Mesenchymal stem cell (in vitro differentiated cells and primary cell): ENCODE measurements at places on chromosomes 11 and 22.

GRCh38 chr11:123261345-123262106, 66.5 kb upstream of the CLMP start:
- peak; percentile 69 for DNase-seq

- DNase-seq = peak; percentile 89
Observed at GRCh38 chr11:47189100-47189834, 3.0 kb upstream of the PACSIN3 start.

DNA sequence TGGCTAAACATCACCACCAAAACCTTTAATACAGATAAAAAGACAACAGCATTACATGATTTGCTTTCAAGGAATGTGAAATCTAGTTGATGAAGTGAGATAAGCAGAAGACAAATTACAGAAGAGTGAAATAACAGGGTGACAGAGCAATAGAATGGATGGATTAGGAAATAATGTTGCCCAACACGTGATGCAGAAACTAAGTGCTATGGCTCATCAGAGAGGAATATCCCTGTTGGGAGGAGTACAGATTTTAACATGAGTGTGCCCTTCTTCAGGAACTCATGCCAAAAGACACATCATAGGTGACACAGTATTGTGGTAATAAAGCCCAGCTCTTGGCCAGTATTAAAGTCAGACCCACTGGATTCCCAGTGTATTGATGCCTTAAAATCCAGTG, 176.6 kb upstream of the RAG2 start:
- peak; percentile 20 for DNase-seq

DNA sequence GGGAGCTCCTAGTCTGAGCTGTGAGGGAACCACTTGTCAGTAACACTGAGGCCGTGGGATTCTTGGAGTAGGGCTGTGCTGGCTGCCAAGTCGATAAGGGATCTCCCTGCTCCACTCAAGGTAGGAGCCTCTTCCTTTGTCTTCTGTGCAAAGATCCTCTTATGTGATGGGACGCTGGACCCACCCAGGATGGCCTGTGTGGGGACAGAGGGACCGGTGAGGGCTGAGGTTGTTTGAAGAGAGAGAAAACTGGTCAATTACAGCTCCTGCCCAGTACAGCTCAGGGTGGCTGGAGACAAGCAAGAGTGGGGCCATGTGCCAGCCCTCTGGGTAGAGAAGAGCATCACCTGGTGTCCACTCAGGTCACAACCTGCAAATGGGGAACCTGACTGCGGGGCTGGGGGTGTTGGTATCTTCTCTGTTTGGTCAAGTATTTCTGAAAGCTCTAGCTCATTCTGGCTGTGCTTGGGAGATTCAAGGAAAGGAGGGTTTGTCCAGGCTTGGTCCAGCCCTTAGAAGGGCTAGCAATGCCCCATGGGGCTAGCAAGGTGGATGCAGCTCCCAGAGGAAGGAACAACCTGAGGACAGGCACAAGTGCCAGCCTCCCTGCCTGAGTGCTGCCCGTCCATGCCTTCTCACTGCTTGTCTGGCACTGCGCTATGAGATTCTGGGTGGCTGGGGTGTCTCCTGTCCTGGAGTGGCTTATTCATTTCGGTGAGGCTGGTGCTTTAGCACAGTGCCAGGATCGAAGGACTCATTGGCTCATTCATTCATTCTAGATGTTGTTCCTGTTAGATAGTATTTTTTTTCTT, 27.6 kb upstream of the BAIAP2L2 start:
- no peak for DNase-seq

DNA sequence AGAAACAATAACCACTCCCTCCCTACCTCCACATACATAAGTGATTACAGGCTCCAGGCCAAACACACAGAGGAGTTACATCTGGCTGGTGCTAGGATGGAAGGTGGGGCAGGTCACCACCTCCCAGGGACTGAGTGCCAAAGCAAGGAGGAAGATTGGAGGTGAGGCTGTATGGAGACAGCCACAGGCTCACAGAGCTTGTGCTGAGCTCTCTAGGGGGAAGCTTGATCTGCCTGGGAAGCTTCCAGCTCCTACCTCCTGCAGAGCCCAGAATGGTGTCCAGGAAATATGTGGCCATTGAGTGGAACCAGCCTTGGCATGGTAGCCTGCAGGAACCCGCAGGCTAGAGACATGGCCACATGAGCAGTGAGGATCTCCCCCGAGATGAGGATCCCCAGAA, 3.6 kb upstream of the MED15 start:
- no peak for DNase-seq

- peak; percentile 66 for DNase-seq
Observed at GRCh38 chr11:32071811-32072210, 19.1 kb upstream of the RCN1 start.

DNA sequence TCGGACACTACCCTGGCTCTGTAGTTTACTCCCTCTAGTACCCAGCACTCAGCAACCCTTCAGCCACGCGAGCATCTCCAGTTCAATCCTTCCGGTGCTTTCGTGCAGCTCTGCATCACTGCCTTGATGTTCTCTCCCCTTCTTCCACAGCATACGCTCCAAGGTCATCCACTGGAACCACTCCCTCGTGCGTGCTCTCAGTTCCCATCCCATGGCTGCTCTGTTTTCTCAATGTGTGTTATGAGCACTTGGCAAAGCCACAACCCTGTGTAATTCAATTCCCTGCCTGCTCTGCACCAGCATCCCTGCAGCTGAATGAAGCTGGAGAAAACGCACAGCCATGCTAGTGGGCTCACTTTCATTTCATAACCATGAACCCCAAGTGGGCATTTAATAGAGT, 38.5 kb upstream of the NFRKB start:
- DNase-seq = no peak

DNA sequence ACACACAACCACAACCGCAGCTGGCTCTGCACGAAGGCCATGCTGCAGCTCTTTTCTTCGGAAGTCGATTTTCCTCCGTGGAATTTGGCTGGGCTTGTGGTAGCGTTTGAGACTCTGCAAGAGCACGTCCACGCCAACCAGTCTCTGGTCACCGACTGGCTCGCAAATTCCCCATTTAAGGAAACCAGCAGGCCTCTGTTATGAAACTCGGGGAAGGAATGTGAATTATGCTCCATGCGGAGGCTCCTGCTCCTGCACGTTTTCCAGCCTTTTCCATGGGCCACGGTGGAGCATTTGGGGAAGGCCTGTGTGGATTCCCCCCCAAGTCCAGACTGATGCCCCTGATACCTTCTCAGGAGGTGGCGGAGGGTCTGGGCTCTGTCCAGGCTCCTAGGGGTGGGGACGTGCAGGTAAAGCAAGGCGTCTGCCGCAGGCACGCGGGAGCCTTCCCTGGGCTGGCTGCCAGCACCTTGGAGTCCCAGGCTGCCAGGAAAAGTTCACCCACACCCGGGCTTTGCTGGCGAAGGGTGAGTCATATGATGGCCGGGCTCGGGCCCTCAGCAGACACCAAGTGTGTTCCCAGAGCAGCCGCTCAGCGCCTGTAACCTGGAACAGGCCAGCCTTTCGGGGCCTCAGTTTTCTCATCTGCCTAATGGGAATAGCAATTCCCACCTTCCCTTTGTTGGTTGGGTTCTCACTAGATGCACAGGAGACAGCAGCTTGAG, 41.9 kb downstream of the LRP5 start:
- DNase-seq = peak; percentile 82

DNA sequence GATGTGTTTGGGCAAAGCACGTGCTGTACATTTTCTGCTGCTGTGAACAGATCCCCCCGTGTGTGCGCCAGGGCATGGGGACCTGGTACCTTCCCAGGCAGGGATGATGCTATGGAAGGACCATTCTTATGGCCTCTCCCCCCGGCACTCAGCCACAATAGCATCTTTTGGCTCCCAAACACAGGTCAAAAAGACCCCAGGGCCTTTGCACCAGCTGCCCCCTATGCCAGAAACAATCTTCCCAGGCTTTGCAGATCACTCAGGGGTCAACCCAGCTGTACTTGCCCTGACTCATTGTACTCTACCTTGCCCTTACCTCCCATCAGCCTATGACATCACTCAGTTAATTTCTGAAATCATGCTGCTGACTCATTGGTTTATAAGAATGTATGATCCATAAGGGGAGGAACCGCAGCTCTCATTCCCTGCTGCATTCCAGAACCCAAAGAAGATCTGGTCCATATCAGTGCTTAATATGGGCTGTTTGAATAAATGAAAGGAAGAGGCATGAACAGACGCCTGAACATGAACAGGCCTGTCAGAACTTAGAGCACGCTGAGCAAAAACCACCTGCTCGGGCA, 100.7 kb downstream of the CELSR1 start:
- no peak for DNase-seq

GRCh38 chr22:28029201-28029948, 110.3 kb upstream of the PITPNB start:
- peak; percentile 35 for DNase-seq

DNA sequence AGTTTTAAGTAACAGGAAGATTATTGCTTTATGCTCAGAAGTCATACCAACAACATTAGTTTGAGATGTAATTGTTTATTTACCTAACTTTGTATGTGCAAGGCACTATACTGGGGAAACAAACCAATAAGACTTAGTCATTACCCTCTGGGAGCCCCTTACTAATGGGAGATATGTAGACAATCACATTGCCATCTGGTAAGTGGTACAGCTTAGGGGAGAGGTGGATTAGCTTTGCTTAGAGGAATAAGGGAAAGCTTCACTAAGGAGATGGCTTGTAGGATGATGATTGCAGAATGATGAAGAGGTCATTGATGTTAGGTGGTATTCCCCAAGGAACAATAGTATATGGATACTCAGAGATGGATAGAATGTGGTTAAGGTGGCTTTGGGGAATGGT, 17.5 kb downstream of the EMSY start:
- no peak for DNase-seq

- DNase-seq = no peak
Observed at GRCh38 chr22:26927821-26928220, 270.4 kb downstream of the MIAT start.

GRCh38 chr11:665062-665703, 28.1 kb downstream of the DRD4 start:
- no peak for DNase-seq

DNA sequence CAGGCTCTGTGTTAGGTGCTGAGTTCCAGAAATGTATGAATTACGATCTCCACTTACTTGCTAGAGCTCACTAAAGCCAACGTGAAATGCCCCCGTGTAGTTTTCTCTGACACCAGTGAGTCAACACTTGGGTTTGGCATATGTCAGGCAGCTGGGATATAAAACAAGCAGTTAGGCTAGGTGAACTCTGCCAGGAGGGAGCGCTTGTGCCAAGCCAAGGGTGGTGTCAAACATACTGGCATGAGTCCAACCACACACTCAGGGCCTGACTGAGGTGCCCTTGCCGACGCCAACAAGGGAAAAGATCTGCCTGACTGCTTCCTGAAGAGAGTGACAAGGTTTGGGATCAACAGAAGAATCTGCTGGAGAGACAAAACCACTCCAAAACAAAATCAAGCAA, 167.8 kb upstream of the NARS2 start:
- DNase-seq = no peak

DNA sequence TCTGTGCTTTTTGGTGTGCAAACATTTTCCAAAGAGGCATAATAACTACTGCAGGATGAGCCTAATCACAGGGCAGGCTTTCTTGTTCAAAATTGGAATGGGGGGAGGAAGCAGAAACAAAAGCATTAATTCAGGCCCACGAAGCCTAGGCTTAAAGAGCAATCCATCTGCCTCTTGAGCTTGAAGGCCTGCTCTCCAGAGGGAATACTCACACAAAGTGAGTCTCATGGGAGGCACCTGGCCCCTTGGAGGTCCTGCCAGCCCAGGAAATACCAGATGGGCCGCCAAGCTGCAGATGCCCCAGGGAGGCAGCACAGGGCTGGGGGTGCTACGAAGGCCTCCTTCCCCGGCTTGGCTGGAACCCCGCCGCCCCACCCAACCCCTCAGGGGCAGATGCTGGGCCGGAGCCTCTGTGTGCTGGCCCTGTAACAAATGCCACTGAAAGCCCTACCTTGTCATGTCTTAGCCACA, 39.3 kb upstream of the COMT start:
- no peak for DNase-seq

- DNase-seq = no peak
Observed at GRCh38 chr22:25566898-25567235, 2.4 kb downstream of the GRK3 start.

DNA sequence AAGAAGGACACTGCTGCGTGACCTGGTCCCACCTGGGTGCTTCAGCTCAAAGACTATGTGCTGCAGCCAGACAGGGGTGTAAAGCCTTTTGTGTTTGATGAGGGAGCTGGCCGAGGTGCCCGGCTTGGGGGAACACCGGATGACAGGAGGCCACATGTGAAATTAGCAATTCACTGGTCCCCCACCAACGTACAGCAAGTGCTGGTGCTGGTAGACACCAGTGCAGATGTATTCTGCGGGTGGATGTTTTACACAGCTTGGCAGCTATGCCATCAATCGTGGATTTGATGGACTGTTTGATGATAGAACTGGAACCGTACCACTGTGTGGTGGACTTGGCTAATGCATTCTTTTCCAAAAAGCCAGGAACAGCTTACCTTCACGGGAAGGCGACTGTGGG, 47.9 kb upstream of the LIPT2 start:
- no peak for DNase-seq

DNA sequence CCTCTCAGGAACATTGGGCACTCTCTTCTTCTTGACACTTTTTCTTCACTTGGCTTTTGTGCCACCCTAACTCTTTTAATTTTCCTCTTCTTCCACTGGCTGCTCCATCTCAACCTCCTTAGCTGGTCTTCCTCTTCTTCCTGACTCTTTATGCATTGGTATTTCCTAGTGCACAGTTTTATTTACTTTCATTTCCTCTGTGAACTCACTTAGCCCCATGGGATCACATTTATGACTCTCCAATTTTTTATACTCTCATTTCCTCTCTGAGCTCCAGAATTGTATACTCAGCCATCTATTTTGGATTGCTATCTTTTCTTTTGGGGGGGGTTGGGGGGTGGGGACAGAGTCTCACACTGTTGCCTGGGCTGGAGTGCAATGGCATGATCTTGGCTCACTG, 38.5 kb upstream of the LARGE1 start:
- no peak for DNase-seq

DNA sequence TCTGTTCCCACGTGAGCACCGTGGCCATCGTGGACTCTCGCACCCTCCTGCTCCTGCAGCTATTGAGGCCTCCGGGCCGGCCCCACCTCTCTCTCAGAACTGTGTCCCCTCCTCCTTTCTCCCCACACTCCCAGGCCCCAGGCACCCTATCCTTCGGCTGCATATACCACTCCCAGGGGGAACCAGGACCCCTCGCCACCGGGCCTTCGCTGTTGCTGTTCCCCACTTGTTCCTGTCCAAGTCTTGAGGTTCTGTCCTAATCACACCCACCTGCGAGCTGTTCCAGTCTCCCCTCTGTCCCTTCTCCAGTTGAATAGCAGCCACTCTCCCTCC, 43.0 kb upstream of the CDON start:
- DNase-seq = no peak

- peak; percentile 58 for DNase-seq
Observed at GRCh38 chr22:49979587-49980264, 19.2 kb downstream of the PIM3 start.

DNA sequence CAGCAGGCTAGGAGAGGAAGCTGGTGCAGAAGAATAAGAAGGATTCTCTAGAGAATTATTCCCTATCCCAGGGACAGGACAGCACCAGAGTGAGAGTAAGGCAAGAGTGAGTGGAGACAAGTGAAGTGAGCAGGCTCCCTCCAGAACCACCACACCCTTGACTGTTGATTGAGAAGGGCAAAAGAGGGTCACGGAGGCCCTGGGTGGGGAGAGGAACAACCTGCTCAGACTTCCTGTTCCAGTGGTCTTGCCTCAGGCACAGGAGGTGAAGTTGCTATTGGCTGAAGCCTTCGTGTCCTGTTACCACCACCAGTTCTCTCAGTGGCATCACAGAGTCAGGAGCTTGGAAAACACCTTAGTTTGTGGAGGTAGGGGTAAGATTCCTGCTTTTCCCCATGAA, 51.7 kb upstream of the CCDC89 start:
- no peak for DNase-seq

GRCh38 chr11:134405436-134405835, 6.6 kb downstream of the B3GAT1 start:
- DNase-seq = no peak
